NK-92 treated with Interleukin-12 subunit alpha and Interleukin-12 subunit beta, amount 100 ng/mL, for 24 hours (cell line): ENCODE measurements at places on chromosomes 1 and 21.

- no peak for DNase-seq
Measured at GRCh38 chr1:19505693-19506457, 20.5 kb upstream of the CAPZB start.

DNA sequence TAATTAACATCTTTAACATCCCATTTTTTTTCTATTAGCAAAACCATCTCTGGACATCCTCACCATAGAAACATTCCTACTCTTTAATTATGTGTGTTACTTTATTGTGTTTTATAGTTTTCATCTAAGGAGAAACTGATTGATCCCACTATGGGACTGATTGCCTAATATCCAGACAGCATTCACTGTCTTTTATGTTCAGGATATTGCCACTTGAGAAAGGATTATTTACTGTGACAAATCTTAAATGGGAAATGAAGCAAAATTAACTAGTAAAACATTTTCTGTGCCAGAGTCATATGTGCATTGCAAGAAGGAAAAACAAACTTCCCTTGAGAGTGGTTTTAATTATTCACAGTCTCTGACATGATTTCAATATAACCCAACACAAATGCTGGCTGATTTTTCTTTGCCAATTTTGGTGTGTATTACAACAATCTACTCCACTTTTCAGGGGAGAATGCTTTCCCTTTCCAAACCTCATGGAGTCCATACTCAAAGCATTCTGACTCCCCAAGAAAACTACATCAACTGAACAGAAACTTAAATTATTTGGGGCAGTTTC is 15.8 kb upstream of the RGS13 start:
- DNase-seq, result no peak

DNA sequence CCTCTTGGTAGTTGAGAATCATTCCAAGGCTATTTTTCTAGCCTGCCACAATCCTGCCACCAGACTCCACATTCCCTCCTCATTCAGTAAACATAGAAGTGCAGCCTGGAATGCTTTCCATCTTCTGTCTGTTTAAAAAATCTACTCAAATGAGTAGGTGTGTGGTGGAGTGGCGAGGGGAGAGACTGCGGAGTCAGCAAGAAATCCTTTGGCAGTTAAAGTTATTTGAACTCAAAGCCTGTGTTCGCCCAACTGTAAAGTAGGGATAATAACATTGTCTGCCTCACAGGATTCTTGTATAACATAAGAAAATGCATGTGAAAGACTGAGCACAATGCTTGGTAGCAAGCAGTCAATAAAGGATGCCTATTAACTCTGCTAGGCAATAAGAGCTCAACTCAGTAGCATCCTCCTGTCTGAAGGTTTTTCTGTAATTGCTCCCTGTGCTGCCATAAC is 22.2 kb upstream of the DPT start:
- DNase-seq, result no peak

- DNase-seq, result no peak
Measured at GRCh38 chr1:228455715-228456114, 31.5 kb upstream of the RNF187 start.
